ENCODE measurements at places on chromosomes 1 and 21.

DNA sequence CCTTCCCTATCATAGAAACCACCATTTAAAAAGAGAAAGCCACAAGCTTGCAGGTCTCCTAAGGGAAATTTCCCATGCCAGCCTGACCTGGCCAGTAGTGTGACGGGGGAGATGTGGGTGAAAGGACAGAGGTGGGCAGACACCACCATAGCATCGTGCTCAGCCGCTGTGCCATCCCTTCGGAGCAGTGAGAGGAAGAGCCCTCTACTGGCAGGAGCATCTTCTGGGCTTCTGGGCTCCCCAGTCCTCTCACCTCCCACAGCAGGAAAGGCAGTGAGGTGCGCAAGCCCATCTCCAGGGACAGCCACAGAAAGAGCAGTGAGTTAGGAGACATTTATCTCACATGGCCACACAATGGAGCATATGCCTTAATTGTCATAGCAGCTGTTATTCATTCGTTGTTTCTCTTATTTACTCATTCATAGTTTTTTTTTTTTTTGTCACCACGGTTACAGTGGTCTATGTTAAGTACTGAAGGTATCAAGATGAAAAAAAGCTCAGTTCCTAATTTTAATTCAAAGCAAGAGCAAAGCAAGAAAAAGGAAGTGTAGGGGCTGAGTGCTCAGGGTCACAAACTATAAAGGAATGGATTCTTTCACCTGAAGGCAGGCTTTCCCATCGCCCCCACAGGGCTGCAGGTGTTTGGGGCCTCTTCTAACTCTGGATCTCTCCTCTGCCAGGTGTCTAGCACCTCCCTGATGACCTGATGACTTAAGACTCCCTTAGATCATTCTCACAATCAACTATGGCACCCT, 48.8 kb upstream of the CAMK1G start:
- no peak for DNase-seq

GRCh38 chr1:42981871-42982270, 23.2 kb upstream of the SLC2A1 start:
- DNase-seq, result no peak

DNA sequence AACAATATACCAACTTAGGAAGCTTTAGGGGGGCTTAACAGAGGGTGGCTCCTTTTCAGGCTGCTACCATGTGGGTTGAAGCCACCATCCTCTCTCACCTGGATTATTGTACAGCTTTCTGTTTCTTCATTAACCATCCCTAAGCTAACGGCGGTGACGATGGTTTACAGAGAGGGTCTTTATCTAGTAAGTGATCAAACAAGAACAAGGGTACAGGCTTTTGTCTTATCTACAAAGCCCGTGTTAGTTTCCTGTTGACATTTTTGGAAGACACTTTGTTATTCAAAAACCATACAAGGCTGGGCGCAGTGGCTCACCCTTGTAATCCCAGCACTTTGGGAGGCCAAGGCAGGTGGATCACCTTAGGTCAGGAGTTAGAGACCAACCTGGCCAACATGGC, 20.4 kb downstream of the SLC25A33 start:
- DNase-seq, result no peak

DNA sequence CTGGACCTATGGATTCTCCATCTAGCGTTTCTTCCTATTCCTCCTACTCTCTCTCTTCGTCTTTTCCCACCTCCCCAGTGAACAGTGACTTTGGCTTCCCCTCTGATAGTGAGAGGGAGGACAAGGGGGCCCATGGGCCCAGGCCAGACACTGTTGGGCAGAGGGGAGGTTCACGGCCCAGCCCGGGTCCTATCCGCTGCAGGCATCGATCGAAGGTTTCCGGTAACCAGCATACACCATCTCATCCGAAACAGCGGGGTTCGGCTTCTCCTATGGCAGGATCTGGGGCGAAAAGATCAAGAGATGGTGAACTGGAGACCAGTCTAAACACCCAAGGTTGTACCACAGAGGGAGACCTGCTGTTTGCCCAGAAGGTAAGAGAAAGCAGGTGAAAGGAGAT, 906 bp downstream of the CIART start:
- DNase-seq, result no peak

DNA sequence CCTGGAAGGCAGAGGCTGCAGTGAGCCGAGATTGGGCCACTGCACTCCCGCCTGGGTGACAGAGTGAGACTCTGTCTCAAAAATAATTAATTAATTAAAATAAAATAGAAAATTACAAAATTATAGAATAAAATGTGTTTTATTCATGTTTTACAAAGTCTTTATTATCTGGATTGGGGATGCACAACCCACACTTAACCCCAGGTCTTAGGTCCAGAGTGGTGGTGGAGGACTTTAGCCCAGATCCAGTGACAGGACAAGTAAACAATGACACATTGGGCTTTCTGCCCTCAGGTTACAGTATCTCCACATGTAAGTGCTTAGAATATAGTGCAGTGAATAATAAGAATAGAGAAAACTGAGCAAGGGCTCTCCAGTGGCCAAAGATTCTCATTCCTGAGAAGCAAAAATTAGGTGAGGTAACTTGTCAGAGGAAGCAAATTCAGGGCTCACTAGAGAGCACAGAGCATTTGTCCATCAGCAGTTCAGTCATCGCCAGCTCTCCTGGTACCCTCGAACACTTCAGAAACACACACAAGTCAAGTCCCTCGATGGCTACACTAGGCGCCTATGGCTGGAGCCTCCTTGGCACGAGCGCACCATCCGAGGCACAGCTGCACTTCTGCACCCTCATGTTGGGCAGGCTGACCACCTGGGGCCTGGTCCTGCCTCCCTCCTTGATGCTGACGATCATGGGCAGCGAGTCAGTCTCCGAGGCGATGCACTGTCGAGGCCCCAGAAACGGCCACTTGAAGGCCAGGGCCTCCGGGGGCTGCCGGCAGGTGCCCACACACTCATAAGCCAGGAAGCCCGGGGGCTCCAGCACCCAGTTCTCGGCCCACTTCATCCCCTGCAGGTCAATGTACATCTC, 2.6 kb downstream of the LEFTY1 start:
- no peak for DNase-seq
